ENCODE measurements at places on chromosomes 3 and 15.

DNA sequence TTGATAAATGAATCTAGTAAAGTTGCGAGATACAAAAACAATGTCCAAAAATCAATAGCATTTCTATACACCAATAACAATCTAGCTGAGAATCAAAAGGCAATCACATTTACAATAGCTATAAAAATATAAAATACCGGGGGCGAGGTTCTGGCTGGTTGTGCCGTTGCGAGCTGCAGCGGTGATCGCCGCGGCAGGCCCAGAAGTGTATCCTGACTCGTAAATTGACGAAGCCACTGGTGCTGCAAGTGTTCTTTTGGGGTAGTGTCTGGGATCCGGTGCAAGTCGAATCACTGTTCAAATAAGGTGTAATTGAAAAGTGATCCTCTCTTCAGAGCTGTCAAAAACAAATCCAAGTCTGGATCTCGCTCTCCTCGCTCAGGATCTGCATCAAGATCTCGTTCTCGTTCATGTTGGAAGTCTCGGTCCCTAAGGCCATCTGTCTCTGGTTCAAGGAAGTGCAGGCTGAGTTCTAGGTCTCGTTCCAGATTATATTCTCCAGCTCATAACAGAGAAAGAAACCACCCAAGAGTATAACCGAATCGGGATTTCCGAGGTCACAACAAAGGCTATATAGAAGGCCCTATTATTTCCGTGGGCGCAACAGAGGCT is 80.1 kb upstream of the STT3B start:
- DNase-seq: no peak

DNA sequence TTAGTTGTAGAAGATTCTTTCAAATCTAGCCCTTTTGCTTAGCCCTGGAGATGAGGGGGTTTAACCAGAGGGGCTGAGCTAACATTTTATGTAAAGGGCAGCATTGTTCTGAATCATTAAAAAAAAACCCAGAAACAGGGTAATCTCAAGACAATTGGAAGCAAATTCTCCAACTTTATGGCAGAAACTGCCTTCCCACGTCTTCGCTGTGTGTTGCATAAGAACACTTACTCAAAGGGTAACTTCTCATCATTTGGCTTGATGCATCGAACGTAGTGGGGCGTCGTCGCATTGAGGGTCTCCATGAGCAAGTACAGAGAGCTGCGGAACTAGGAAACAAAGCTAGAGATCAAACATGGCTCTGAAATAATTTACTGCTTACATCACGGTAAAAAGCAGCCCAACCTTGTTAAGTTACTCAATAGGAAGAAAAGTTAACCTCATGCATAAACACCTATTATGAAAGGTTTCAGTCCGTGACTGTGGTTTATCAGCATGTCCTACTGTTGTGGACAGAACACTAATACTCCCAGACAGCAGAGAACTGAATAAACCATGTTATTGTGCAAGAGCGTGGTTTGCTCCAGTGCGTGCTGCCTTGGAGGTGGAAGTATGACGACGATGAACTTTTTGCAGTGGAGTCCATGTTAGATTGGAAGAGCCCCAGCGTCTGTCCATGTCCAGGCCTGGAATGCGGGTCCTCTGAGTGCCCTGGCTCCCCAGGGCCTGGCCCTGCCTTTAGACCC is 48.7 kb downstream of the MYO5C start:
- DNase-seq: no peak

- DNase-seq: no peak
Observed at GRCh38 chr3:148833223-148833622, 5.6 kb downstream of the CPB1 start.

DNA sequence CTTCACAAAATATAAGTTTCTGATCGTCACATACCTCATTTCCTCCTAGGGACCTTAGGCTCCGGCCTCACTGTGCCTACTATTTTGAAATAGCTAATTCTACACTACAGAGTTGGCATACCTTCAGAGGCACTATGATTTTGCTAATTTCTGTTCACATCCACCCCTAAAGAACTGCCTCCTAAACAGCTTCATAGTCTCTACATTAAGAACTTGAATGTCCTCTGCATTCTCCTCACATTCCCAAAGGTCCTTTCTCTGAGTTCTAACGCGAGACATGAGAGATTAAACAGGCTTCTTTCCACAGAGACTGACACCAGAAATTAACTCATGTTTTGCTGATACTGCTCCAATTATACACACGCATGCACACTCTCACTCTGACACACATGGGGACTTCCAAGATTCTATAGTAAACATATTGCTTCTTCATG is 75.5 kb downstream of the DLG1 start:
- DNase-seq: no peak

DNA sequence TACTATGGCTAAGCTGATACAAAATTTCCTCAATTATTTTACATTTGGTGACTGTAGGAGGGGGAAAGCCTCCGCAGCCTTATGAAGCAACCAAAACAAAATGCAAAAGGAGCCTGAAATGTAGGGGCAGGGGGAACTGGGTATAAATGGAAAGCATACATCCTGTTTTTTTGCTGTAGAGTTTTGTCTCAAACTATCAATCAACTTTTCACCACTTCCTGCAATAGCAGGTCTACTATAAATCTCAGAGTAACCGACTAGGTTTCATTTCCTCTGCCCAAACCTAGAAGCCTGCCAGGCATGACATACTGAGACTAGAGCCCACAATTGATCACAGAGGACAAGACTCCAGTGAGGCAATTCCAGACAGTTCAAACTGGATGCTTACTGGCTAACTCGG is 91.3 kb downstream of the SHQ1 start:
- DNase-seq: peak; percentile 18

DNA sequence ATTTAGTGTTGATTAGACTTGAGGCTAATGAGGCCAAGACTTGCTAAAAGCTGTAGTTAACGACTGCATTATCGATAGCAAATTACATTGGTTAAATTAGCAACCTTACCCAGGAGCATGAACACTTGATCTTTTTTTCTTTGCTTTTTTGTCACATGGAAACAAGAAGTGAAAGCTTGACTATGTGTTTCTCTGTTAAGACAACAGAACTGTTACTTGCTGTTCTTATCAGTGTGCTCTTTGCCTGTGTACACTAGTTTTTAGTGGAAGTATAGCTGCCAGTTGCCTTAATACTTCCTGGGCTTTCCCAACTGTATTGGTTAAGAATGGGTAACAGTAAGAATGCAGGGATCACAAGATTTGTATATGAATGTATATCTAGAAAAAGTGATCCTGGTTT is 625.5 kb downstream of the NAALADL2 start:
- no peak for DNase-seq

DNA sequence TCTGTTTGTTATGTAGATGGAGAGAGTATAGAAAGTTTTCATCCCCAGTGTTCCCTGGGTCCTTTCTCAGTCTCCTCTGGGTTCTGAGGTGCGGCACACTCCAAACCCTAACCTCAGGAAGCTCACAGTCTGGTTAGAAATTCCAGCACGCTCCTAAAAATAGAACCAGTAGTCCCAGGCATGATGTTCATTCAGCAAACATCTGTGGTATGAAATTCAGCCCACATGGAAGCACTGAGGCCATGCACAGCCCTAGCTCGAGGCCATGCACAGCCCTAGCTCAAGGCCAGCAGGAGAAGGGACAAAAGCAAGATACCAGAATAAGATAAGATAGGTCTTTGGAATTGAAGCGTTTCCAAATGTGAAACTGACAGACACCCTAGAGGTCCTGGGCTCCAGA is 82.3 kb upstream of the OXTR start:
- DNase-seq: no peak
